Sigmoid colon (tissue), 7 donors: ENCODE measurements at places on chromosomes 4 and X. TPM values are rescaled to one million over a fixed set of nuclear protein-coding genes. Genes with fewer than 3 reads are reported as not detected.

- H3K27me3 ChIP-seq, result no peaks in the 10 kb centered on the region
- peak within 1 kb of the TSS; percentile 81 for H3K27ac ChIP-seq
- peak within 1 kb of the TSS; percentile 54 for H3K4me3 ChIP-seq
- H3K36me3 ChIP-seq, result no peaks in the 10 kb centered on the region
- H3K4me1 ChIP-seq, result peaks cover 32% of the 10 kb centered on the region
- peak; percentile 95 for DNase-seq
Observed at GRCh38 chr4:89056953-89057398, at the start of gene FAM13A. Gene FAM13A (minus strand): TSS chr4:89057185. CDS start chr4:89056964, 221 bp downstream.

Gene TCEAL6
- not detected for total RNA-seq

DNA sequence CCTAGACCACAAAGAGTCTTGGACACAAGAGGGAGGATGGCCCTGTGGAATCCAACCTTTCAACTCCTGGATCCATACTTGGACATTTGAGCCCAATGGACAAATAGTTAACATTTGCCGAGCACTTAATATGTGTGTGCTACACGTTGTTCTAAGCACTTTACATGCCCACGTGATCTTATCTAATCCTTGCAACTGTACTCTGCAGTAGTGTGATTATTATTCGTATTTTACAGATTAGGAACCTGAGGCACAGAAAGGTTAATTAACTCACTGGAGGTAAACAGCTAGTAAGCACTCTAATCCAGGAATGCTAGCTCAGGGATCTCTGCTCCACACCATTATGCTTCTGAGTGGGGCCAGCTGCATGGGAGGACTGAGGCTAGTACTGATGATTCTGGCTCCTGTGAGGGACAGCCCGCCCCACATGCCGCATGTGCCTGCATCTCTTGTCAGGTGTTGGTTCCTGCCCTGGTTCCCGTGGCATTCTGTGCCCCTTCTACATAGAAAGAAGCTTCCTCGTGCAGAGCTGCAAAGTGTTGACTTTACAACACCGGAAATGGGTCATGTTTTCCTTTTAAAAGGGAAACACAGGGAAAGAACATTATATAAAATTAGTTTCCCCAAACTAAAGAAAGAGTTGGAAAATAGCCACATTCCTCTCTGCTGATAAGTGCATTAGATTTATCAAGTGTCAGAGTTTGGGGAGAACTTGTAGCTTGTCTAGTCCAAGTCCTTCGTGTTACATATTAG is 34.8 kb downstream of the PLAC1 start:
- no peak for DNase-seq
- H3K27ac ChIP-seq, result no peak overlapping the region
- no peaks in the 10 kb centered on the region for H3K4me1 ChIP-seq
- no peak overlapping the region for H3K4me3 ChIP-seq

- DNase-seq, result no peak
- H3K27me3 ChIP-seq, result no peaks in the 10 kb centered on the region
- H3K27ac ChIP-seq, result no peak overlapping the region
- no peaks in the 10 kb centered on the region for H3K36me3 ChIP-seq
- H3K4me1 ChIP-seq, result no peaks in the 10 kb centered on the region
- H3K4me3 ChIP-seq, result no peak overlapping the region
Observed at GRCh38 chrX:18620349-18620748, 51.6 kb downstream of the RS1 start.

GRCh38 chr4:93312299-93312698 is 516.3 kb upstream of the ATOH1 start:
- no peaks in the 10 kb centered on the region for H3K27me3 ChIP-seq
- no peak overlapping the region for H3K27ac ChIP-seq
- no peak for DNase-seq
- H3K4me3 ChIP-seq, result no peak overlapping the region
- H3K36me3 ChIP-seq, result no peaks in the 10 kb centered on the region
- H3K4me1 ChIP-seq, result no peaks in the 10 kb centered on the region

DNA sequence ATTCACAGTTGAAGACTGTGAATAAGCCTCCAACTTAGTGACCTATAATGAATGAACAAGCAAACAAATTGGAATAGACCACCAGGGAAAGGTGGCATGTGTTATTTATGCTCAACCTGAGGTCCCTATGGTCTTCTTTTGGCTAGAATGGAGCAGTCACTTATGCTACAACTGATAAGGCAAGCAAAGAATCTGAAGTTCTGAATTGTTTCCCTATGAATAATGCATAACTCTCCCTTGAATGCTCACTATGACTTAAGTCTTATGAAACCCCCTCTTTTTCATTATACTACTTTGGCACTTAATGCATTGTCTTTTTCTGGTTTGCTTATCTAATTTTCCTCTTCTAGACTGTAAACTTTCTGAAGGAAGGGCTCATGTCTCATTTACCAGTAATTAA is 2.6 kb downstream of the GIMD1 start:
- no peak for DNase-seq
- peak overlapping the region; percentile 22 for H3K27ac ChIP-seq
- H3K4me3 ChIP-seq, result no peak overlapping the region
- H3K4me1 ChIP-seq, result peaks cover 17% of the 10 kb centered on the region

Gene BRS3
- not detected for total RNA-seq

Gene KIF4A
- total RNA-seq, result 0.54 TPM

GRCh38 chrX:139795196-139795595 is 87.2 kb upstream of the MCF2 start:
- H3K4me3 ChIP-seq, result no peak overlapping the region
- no peaks in the 10 kb centered on the region for H3K4me1 ChIP-seq
- no peaks in the 10 kb centered on the region for H3K36me3 ChIP-seq
- H3K27me3 ChIP-seq, result no peaks in the 10 kb centered on the region
- no peak overlapping the region for H3K27ac ChIP-seq
- DNase-seq, result no peak

DNA sequence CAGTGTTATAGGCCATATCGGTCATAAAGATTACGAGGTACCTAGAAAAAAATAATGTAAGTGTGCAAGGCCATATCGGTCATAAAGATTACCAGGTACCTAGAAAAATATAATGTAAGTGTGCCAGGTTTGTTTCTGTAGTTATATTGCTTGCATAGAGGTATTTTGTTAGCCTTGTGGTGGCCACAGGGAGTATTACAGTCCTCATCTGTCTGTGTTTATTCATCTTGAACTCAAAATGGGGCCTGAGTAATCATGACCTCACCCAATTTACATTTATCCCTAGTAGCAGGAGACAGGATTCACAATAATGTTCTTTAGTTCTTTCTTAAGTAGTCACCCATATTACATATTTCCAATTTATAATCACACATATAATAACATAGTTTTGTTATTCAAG is 459.7 kb downstream of the MID1IP1 start:
- no peaks in the 10 kb centered on the region for H3K36me3 ChIP-seq
- no peak overlapping the region for H3K4me3 ChIP-seq
- no peaks in the 10 kb centered on the region for H3K4me1 ChIP-seq
- DNase-seq, result no peak

- H3K36me3 ChIP-seq, result no peaks in the 10 kb centered on the region
- H3K4me3 ChIP-seq, result no peak overlapping the region
- no peak for DNase-seq
- H3K27ac ChIP-seq, result no peak overlapping the region
- peaks cover 4% of the 10 kb centered on the region for H3K27me3 ChIP-seq
Observed at GRCh38 chr4:5930876-5931275, 38.0 kb upstream of the CRMP1 start.

- H3K4me1 ChIP-seq, result peaks cover 5% of the 10 kb centered on the region
- DNase-seq, result no peak
- no peak overlapping the region for H3K27ac ChIP-seq
- no peaks in the 10 kb centered on the region for H3K27me3 ChIP-seq
- H3K4me3 ChIP-seq, result no peak overlapping the region
Observed at GRCh38 chr4:111991163-111991562, 154.1 kb upstream of the FAM241A start.

DNA sequence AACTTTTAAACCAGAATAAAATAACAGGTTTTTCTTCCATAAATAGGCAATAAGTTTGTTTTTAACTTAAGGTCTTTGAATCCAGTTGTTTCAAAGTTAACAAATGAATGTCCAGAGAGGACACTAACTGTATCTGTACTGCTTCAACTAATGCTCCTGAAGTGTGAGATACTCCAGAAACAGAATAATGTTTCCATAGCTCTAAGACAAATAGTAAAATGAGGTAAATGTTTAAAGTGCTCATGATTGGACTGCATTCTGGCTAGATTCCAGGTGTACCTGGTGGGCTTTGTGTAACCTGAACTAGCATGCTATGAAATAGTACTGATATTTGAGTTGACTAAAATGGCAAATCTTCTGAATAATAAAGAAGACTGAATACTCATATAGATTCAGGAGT is 51.7 kb downstream of the METTL14 start:
- no peaks in the 10 kb centered on the region for H3K36me3 ChIP-seq
- no peak overlapping the region for H3K27ac ChIP-seq
- peaks cover 37% of the 10 kb centered on the region for H3K4me1 ChIP-seq
- no peaks in the 10 kb centered on the region for H3K27me3 ChIP-seq
- no peak for DNase-seq

Gene TCP11X2
- not detected for total RNA-seq

DNA sequence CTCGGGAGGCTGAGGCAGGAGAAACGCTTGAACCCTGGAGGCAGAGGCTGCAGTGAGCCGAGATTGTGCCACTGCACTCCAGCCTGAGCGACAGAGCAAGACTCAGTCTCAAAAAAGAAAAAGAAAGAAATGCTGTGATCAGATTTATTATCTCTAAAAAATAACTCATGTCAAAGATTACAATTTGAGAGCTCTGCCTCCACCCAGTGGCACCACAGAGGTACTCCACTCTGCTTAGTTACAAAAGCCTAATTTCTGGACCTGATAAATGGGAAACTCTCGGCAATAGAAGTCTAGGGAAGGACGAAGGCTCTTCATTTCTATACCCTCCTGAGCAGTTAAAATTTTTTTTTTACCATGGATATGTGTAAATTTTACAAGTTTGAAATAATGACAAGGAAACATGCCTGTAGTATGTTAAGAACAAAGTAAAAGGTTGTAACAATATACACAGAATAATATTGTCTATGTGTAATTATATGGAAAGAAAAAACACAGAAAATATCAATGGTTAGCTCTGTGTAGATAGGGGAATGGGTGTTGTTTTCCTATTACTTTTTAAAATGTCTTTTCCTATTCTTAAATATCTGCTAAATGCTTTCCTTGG is 149.8 kb downstream of the STIM2 start:
- peak; percentile 74 for DNase-seq
- no peaks in the 10 kb centered on the region for H3K27me3 ChIP-seq
- H3K4me3 ChIP-seq, result no peak overlapping the region

DNA sequence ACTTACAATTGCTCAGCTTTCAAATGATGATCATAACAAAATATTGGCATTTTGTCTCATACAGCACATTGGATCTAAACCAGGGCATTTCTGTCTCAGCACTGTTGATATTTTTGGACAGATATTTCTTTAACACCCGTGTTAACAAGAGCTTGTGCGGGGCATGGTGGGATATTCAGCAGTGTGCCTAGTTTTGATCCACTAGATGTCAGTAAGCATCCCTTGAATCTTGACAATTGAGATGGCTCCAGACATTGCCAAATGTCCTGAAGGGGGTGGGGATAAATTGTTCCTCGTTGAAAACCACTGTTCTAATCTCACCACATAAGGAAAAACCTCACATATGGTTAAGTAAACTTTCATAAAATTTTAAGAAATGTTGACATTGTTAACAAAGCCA is 806.3 kb downstream of the STIM2 start:
- no peaks in the 10 kb centered on the region for H3K36me3 ChIP-seq
- no peaks in the 10 kb centered on the region for H3K27me3 ChIP-seq
- H3K27ac ChIP-seq, result no peak overlapping the region

DNA sequence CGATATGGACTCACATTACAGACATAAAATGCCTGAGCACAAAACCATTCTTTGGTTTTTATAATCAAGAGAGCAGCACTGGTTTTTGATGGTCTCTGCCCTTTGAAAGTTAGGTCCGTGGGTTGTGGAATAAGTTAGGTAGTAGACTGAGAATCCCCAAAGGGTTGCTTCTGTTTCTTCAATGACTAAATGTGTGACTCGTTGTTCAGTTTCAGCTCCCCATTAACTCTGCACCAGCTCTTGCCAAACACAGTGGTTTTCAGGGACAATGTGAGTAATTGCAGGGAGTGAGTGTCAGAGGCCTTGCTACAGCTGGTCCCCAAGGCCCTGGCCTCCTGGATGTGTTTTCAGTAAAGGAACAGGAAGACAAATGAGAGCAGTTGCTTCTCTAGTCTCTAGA is 24.8 kb downstream of the SMIM20 start:
- no peaks in the 10 kb centered on the region for H3K27me3 ChIP-seq
- no peak overlapping the region for H3K4me3 ChIP-seq
- H3K36me3 ChIP-seq, result no peaks in the 10 kb centered on the region
- H3K4me1 ChIP-seq, result no peaks in the 10 kb centered on the region
- H3K27ac ChIP-seq, result no peak overlapping the region
- DNase-seq, result no peak

DNA sequence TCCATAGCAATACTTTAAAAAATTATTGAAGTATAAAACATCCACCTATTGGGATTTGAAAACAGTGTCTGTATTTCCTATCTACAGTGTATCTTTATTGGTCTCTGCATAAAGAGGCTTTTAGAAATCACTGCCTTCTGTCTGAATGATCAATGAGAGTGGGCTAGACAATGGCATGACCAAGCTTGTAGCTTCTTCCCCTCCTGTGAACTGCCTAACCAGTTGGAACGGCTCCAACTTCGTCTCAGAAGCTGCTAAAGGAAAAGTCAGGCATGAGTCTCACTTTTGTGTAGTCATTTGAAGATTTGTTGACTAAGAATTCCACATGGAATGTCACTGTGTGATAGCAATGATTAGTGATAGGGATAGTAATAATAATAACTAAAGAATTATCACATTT is 64.2 kb downstream of the INTS12 start:
- DNase-seq, result no peak
- H3K4me3 ChIP-seq, result no peak overlapping the region
- H3K36me3 ChIP-seq, result no peaks in the 10 kb centered on the region
- no peaks in the 10 kb centered on the region for H3K4me1 ChIP-seq

- H3K4me1 ChIP-seq, result no peaks in the 10 kb centered on the region
- no peaks in the 10 kb centered on the region for H3K27me3 ChIP-seq
- H3K36me3 ChIP-seq, result no peaks in the 10 kb centered on the region
- no peak for DNase-seq
Observed at GRCh38 chr4:183424109-183424744, 20.2 kb upstream of the CDKN2AIP start.

DNA sequence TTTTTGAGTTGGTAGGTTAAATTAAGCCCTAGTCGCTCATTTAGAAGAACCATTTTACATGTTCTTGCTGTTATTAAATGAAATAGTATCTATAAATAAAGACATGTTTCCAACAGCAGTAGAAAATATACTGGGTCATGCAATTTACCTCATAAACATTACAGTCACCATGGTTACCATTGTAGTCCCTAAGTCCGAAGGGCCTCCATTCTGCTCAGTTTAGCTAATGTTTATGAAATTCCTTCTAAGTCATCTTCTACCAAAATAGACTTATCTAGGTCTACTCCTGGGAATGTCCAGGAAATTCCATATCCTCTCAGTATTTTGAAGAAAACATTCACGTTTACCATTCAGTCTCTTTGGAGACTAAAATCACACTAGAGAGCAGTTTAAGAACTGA is 292.5 kb upstream of the DCAF8L1 start:
- no peak overlapping the region for H3K27ac ChIP-seq
- no peaks in the 10 kb centered on the region for H3K27me3 ChIP-seq
- H3K4me1 ChIP-seq, result no peaks in the 10 kb centered on the region
- H3K36me3 ChIP-seq, result no peaks in the 10 kb centered on the region
